ENCODE measurements at places on chromosomes 11 and 22.
A peak's percentile ranks its signal among the peaks of the same experiment; 100 is the strongest.

- no peak for DNase-seq
Measured at GRCh38 chr11:60469723-60470122, 14.1 kb downstream of the MS4A1 start.

DNA sequence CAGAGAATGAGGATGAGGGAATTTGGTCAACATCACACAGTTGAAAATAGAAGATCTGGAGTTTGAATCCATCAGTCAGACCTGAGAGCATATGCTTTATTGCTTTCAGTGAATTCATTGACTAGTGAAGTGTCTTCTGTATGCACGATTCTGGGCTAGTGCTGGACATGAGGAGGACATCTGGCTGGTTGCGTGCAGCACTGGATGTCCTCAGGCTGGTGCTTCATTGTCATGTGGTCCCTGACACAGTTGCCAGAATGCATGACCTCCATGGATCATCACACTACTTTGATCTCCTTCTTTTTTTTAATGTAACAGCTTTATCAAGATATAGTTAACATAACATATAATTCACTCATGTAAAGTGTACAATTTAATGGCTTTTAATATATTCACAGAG is 44.5 kb upstream of the MMP7 start:
- no peak for DNase-seq

DNA sequence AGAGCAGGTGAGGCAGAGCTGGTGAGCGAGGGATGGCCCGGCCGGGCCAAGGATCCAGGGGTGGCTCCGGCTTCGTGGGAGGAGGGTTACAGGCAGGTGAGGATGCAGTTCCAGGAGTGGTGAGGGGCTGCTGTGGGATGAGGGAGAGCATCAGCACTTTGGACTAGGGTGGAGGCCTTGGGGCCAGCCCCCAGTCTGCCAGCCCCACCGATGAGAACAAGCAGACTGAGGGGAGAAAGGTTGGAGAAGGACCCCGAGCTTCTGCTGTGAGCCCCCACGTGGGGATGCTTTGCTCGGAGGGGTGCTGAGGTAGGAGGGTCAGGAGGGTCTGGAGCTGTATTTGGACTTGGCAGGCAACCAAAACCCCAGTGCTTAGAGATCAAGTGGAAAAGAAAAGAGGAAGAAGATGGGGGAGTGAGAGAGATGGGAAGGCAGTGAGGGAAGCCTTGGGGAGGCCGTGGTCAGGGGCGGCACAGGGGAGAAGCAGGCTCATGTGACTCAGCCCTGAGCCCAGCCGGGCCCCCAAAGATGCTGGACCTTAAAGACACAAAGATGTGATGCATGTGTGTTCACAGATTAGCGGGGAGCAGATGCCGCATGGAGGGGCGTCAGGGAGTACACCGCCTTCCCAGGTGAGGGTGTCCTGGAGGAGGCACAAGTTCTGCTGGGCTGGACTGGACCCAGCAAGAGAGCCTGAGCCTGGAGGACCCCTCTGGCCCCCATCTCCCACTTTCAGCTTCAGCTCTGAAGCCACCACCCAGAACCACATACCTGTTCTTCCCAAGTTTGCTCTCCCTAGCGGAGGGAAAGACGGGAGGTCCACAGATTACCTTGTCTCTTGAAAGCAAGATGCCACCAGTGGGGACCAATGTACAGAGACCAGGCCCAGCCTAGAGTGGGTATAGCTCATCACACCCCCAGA is 91.3 kb downstream of the CDKN1C start:
- DNase-seq: no peak

GRCh38 chr11:74480688-74481417 is 12.7 kb downstream of the LIPT2 start:
- DNase-seq: no peak

DNA sequence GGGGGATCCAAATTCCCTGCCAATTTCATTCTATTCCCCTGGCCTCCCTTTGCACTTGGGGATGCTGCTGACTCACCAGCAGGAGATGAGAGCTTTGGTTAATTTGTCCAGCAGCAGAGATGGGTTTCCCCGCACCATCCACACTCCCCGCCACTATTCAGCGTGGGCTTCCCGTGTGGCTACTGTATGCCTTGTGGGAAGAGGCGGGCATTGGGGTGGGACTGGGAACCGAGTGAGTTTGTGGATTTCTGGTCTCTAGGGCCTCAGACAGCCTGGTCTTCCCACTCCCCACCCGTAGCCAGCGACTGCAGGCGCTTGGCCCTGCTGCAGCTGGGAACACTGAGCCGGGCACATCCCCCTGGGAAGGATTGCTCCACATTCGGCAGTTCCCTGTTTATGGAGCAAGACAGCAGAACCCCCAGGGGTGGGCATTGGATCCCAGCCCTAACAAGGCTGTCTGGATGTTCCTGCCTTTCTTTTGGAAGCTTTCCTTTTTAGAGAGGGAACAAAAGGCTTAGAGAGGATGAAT is 23.4 kb downstream of the KIAA1671 start:
- DNase-seq: peak; percentile 39

DNA sequence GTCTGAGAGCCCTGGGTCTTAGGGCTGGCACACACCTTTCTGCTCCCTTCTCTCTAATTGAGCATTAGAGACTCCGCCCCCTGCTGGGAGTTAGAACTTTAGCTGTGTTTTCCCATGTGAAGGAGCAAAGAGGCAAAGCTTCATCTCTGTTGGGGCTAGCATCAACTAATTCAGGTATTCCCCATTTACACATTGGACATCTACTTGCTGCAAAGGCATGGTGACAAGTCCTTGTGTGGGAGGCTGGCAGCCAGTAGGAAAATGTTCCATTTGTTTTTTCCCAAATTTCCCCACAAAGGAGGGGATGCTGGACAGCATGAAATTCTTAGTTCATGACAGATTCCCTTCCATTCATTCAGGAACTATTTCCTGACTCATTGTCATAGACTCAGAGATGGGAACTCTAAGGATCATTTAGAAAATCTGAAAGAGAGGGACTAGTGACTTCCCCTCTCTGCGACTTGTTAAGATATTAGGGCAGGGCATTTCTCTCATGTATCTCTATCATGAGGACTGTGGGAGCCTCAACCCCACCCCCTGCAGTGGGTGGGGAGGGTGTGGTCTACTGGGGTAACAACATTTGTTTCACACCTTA is 3.6 kb downstream of the CD44 start:
- DNase-seq: no peak

- no peak for DNase-seq
Measured at GRCh38 chr22:48245196-48245485, 1482.7 kb downstream of the TBC1D22A start.

GRCh38 chr22:49779853-49780697 is 47.6 kb downstream of the BRD1 start:
- DNase-seq: no peak

GRCh38 chr11:30873924-30874610 is 287.9 kb upstream of the MPPED2 start:
- DNase-seq: no peak

DNA sequence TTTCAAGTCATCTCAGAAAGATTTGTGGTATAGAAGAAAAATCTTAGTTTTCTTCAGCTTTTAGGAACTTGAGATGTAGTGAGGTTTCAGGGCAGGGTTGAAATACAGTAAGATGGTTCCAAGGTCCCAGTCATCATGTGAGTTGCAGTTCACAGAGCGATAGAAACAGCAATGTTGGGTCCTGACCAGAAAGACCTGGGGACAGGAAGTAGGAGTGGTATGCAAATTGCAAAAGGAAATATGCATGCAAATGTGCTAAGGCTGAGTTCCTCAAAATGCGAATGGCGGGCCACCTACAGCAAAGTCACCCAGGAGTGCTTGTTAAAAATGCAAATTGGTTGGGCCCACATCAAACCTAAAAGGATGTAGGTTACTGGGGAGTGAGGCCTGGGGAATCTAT is 1032.7 kb upstream of the TENM4 start:
- no peak for DNase-seq

GRCh38 chr11:45988921-45989320 is 66.5 kb downstream of the LARGE2 start:
- no peak for DNase-seq
